Activated T-cell treated with anti-CD3 and anti-CD28 coated beads, Interleukin-2, amount 50 U/mL, for 48 hours (primary cell): ENCODE measurements at places on chromosomes 12 and 14.

GRCh38 chr14:77589099-77589498 lies 27.3 kb downstream of the SPTLC2 start:
- no peak for DNase-seq

- DNase-seq = no peak
Observed at GRCh38 chr14:92323011-92323915, at the start of gene SLC24A4. SLC24A4 (plus strand) TSS chr14:92323165; CDS start chr14:92323831, 666 bp downstream.

DNA sequence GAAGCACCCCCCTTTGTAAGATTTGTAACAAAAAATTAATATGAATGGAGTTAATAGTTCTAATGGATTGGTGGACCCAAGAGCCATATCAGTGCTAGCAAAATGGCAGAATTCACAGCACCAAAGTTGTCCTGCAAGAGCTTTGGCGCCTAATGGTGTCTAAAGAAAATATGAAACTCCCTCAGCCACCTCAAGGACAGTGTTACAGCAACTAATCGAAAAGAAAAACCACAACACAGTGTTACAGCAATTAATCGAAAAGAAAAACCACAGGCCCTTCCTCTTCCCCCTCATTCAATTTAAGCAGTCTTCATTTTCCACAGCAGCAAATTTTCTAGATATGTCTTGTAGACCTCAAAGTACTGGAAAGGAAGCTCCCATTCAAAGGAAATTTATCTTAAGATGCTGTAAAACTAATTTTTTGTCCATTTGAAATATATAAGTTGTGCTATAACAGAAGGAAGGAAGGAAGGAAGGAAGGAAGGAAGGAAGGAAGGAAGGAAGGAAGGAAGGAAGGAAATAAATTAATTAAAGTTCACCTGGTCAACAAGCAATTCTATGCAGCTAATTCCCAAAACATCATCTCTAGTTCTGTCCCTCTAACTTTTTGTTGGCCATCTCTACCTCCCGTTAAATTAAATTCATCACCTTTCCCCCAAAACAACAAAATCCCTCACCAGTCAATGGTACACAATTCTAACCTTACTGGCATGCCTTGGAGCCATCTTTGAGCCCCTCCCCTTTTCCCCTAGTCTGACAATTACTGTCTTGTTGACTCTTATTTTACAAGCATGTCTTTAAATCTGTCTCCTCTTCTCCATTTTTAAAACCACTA lies 17.4 kb downstream of the LRP6 start:
- DNase-seq = no peak

DNA sequence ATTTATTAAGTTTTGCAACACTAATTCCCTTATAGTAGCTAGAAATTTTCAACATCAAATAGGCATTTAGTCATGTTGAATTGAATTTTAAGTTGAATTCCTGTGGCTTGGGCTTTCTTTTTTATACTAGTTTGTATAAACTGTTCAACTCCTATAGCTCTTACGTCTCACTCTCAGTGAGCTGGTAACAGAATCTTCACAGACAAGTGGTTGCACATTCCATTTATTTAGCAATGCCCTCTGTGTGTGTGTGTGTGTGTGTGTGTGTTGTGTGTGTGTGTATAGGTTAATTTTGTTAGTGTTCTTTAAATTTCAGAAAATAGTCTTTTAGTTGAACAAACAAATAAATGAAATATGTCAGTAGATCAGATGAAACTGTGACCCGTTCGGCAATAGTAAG lies 425.0 kb downstream of the NPAS3 start:
- no peak for DNase-seq

DNA sequence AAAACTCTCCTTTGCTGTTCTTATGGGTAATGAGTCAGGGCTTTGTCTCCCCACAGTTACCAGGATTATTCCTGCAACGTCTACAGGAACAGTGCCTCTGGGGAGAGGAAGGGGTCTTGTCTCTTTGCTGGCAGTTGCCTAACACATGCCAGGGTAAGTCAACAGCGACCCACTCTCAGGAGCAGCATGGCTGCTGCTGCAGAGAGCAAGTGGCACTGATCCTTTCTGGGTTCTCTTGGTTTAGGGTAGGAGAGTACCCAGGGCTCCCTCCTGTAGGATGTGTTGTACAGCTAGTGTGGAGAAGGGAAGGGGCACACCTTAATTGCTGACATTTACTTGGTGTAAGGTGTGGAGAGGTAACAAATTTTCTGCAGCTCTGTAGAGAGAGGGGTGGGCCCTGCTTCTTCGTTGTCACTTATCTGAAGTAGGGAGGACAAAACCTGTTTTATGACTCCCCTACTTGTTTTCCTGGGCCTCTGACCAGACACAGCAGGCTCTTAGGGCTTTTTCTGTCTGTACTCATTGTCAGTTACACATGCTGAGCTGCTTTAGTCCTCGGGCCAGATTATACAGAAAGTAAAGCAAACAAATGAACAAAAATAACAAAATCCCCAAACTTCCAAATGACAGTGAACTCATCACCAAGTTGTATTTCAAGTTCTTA lies 168.2 kb downstream of the ACSS3 start:
- no peak for DNase-seq

- DNase-seq = no peak
Observed at GRCh38 chr14:51401272-51401671, 161.2 kb downstream of the TMX1 start.

GRCh38 chr14:105528586-105529318 lies 2.4 kb downstream of the TMEM121 start:
- DNase-seq = peak; percentile 71

- DNase-seq = no peak
Observed at GRCh38 chr12:126554625-126555024, 1489.4 kb downstream of the AACS start.

DNA sequence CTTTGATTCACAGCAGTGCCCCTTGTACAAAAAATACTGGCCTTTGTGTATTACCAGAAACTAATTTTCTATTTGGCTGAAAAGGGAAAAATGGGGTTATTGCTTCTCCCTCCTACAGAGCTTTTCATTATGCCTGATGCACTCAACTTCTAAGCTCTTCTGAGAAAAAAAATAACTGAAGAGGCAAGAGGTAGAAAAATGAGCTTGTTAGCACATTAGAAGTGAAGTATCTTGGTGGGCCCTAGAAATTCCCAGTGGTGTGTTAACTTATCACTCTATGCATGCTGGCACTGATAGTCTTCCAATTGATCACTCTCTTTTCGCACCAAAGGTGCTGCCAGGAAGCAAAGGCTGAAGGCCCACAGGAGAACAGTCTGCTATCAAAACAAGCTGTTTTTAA lies 17.1 kb downstream of the INSM2 start:
- DNase-seq = no peak

- DNase-seq = no peak
Observed at GRCh38 chr14:32940066-32940651, 1.5 kb downstream of the NPAS3 start.

GRCh38 chr14:68539241-68539737 lies 253.6 kb downstream of the ZFP36L1 start:
- no peak for DNase-seq
